NCI-H2029 treated with DMSO at 0.1 percent for 48 hours (cell line): ENCODE measurements at places on chromosomes 16 and 17.

GRCh38 chr16:79714440-79714839, 113.9 kb upstream of the MAF start:
- DNase-seq: no peak

- no peak for DNase-seq
These were observed 34.4 kb upstream of the SLC39A11 start for GRCh38 chr17:73126716-73127473.

GRCh38 chr16:67248073-67248400, 742 bp upstream of the SLC9A5 start:
- no peak for DNase-seq

- no peak for DNase-seq
These were observed 26.3 kb downstream of the AARSD1 start for GRCh38 chr17:42937712-42938596.

DNA sequence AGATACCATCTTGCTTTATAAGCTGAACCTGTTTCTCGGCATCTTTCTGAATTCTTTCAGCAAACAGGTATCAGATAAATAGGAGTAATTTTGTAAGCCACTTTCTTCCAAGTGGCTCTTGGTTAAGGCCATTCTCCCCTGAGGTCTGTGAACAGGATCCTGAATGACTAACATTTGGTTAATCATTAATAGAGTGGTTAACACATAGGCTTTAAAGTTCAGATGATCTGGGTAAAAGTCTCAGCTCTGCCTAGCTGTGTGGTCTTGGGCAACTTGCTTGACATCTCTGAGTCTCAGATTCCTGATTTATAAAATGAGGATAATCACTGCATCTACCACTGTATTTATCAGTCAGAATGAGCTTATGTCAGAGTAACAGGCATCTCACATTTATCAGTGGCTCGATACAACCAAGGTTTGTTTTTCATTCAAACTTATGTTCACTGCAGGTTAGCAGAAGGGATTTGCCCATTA, 44.4 kb upstream of the ANKFN1 start:
- DNase-seq: no peak

DNA sequence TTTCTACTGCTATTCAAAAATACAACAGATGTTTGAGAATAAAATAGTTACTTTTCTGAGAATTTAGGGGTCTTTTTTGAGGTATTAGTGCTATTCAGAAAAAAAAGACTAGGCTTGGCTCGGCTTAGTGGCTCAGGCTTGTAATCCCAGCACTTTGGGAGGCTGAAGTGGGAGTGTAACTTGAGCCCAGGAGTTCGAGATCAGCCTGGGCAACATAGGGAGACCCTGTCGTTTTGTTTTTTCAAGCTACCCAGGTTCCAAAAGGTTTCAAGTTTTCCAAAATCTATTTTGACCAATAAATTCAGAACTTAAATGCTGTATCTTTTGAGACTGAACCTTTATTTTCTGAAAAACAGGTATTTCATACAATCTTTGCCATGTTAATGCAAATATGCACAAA, 3.2 kb upstream of the ARL6IP1 start:
- no peak for DNase-seq

DNA sequence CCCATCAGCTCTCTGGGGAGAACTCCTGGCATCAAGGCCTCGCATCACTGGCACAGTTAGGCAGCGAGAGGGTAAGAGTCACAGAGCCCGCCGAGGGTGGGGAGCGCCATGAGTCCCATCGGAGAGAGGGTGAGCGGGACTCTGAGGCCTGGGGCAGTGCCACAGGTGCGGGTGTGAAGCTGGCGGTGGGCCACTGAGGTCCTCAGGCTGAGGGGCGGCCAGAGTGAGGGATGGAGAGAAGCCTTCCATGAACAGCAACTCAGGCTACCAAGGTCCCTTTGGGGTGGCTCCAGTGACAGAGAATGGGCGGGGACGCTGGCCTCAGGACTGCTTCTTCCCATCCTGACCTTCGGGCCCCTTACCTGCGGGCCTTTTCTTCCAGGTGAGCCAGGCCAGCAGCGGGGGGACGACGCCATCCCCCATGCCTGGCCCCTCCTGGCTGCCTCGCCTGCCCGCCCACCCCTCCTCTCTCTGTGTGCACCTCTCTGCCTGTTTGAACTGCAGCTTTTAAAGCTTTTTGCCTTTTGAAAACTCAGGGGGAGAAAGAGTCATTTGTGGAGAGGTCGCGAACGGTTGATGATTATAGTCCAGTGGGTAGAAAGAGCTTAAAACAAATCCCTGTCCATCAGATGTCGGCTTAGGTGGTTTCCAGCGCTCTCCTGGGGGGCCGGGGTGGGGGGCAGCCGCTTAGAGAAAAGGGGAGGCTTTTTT, 149.3 kb upstream of the GSE1 start:
- DNase-seq: no peak

DNA sequence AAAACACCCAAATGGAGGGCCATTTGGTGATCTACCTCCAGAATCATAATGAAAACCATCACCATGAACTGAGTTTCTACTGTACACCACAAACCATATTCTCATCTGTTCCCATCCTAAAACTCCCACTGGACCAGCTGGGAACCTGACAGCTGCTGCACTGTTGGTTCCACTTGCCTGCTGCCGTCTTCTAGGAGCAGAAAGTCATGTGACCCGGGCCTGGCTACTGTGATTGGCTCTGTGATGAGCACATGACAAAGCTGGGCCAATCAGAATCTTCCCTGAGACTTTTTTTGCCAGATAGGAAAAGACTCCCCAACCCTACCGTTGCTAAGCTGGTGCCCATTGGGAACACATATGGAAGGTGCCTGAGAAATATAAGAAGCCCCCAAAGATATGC, 264.2 kb downstream of the MRTFB start:
- DNase-seq: no peak

- no peak for DNase-seq
These were observed 9.7 kb downstream of the VASN start for GRCh38 chr16:4381072-4381934.

DNA sequence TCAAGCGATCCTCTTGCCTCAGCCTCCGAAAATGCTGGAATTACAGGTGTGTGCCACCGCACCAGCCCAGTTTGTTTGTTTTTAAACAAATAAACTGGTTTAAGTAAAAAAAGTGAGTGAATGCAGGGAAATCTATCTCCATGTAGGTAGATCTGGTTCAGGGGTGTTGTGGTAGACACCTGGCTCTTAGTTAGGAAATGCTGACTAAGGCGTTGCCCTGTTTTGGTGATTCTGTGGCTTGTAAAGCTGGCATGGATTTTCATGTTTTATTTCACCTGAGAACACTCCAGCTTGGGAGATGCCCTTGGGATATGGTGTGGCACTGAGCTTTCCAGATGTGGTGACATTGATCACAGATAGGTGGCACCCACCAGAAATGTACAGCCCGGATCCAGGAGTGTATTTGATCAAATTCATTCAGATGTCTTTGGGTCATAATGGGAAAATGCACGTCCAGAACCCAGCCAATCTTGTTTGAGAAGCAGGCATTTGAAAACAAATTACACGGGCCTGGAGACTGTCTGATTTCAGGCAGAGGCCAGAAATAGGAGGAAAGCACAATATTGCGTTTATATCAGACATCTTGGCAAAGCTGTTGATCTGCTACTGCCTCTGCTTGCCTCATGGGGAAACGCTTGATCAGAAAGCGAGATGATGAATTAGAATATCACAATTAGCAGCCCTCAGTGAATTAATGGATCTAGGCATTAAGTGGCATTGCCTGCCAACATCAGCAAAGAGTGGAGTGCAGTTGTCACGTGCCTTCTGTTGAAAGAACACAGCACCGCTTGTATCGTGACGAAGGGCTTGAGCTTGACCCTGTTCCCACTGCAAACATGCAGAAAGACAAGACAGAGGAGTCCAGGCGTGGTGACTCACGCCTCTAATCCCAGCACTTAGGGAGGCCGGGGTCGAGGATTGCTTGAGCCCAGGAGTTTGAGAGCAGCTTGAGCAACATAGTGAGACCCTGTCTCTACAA, 7.3 kb upstream of the IL34 start:
- no peak for DNase-seq

GRCh38 chr16:68272507-68273209, 8.3 kb downstream of the SLC7A6 start:
- peak; percentile 29 for DNase-seq

DNA sequence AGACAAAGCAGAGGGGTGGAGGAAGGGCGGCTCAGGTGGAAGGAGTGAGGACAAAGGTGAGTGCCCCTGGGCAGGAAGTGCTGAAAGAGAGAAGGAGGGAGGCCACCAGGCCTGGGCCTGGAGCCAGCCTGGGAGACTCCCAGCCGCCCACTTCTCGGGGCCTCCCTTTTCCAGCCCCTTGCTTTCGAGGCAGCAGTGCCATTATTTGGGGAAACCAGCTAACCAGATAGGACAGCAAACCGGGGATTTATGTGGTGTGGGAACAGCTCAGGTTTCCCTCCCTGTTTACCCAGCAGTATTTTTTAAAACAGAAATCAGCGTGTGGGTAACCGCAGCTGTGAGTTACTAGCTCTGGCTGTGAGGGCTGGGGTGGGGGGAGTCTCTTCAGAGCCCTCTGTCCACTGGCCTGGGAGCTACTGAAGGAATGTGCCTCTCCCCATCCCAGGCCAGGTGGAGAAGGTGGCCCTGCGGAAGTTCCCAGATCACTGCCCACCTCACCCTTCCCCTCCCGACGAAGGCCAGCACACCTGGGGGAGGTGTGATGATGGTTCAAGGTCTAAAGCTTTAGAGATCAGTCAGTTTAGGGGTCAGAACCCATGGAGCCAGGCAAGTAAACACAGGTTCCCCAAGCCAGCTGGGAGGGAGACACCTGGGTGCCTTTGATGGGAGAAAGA, 8.4 kb upstream of the MEOX1 start:
- peak; percentile 31 for DNase-seq

DNA sequence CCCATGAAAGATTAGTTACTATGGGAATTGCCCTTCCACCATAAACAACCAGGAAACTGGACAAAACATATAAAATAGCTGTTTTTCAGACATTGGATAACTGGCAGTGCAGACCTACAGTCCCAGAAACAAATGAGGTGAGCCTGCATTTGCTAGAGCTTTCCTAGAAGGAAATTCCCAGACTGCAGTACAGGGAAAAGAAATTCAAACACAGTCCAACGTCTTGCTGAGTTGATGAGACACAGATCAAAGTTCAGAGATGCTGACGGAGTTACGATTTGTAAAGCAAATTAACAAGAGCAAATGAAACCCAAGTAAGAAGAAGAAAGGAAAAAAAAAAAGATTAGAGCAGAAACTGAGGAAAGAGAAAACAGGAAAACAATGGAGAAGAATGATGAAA, 41.3 kb upstream of the MNT start:
- no peak for DNase-seq

DNA sequence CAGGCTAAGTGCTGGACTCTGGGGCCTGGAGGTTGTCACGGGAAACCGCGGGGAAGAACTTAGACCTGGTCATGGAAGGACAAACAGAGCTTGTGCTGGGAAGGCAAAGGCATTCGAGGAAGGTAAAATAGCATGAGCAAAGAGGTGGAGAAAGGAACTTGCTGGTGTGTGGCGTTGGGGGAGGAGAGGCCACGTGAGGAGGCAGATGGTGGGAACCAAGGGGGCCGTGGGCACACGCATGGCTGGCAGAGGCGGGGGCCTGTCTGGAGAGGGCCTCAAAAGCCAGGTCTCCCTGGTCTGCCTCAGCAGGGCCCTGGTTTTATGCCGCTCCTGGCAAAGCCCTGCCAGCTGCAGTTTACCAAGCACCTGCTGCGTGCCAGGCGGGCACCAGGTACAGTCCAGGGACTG, 15.3 kb downstream of the CORO7 start:
- no peak for DNase-seq

- no peak for DNase-seq
These were observed 135.8 kb downstream of the TRIM37 start for GRCh38 chr17:58970609-58971450.

DNA sequence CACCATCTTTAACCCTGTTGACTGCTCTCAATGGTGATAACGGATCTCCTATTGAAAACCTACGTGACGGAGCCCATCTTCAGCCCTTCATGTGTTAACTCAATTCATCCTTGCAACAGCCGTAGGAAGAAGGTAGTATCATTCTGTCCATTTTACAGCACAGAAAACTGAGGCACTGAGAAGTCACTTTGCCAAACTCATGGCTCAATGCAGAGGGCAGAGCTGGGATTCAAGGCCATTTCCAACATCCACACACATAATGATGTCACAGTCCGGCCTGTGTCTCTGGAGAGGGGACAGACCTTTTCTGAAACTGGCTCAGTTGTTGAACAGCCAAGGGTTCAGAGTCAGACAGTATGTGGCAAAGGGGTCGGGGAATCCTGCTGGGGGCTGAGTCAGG, 52.6 kb upstream of the CMIP start:
- no peak for DNase-seq

- no peak for DNase-seq
These were observed 928.7 kb downstream of the KCNJ2 start for GRCh38 chr17:71098071-71098470.

DNA sequence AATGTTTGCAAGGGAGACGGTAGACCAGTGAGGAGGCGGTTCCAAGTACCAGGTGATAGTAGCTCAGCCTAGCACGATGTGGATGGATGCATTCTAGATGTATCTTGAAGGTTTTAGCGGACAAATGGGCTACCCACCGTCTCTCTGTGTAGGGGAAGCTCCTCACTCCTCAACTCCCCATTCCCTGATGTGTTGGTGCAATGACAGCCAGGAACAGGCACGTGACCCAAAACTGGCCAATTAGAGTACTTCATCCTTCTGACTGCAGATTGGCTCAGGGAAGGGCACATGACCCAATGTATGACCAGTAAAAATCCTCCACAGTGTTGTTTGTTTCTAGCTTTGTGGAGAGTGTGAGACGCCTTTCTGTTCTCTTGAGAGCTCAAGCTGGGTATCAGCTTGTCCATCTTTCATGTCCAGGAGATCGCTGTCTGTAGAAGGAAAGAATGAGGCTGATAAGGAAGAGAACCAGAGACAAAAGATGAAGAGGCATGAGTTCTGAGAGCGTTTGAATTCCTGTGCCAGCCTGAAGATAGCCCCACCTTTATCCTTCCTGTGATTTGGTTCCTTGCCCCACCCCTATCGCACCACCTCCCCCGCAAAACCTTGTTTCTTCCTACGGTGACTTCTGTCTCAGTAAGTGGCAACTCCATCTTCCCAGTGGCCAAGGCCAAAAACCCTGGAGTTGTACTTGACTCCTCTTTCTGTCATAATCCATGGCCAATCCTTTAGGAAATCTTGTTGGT, 2.3 kb upstream of the BORCS6 start:
- DNase-seq: peak; percentile 93

GRCh38 chr17:76914937-76915336, 46.7 kb downstream of the MGAT5B start:
- no peak for DNase-seq
